ENCODE measurements at places on chromosomes 1 and 21.

DNA sequence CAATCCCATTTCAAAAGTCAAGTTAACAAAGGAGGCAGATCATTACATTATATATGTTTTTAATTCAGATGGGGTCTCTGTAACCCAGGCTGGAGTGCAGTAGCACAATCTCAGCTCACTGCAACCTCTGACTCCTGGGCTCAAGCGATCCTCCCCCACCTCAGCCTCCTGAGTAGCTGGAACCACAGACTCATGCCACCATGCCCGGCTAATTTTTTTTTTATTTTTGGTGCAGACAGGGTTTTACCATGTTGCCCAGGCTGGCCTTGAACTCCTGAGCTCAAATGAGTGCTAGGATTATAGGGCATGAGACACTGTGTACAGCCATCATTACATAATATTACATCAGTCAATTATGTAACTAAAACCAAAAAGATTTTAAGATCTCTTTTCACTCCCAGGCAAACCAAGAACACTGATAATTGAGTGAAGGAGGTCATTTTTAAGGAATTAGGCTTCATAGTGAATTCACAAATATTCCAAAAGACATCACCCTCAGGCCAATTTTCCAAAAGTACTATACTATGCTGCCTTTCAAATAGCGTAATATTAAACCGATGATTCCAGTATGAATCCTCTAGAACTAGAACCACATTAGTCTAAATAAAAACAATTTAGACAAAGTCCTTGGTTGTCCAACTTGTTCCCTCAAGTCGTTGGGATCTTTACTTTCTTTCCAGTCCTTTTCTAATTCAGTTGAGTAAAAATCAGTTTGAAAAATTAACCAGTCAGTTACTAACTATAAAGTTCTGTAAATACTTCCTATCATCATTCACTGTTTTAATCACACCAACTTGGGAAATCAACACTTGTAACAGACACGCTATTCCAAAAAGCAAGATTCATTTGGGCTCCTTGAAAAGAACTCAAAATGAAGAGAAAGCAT is 16.1 kb downstream of the TOMM20 start:
- DNase-seq: no peak

DNA sequence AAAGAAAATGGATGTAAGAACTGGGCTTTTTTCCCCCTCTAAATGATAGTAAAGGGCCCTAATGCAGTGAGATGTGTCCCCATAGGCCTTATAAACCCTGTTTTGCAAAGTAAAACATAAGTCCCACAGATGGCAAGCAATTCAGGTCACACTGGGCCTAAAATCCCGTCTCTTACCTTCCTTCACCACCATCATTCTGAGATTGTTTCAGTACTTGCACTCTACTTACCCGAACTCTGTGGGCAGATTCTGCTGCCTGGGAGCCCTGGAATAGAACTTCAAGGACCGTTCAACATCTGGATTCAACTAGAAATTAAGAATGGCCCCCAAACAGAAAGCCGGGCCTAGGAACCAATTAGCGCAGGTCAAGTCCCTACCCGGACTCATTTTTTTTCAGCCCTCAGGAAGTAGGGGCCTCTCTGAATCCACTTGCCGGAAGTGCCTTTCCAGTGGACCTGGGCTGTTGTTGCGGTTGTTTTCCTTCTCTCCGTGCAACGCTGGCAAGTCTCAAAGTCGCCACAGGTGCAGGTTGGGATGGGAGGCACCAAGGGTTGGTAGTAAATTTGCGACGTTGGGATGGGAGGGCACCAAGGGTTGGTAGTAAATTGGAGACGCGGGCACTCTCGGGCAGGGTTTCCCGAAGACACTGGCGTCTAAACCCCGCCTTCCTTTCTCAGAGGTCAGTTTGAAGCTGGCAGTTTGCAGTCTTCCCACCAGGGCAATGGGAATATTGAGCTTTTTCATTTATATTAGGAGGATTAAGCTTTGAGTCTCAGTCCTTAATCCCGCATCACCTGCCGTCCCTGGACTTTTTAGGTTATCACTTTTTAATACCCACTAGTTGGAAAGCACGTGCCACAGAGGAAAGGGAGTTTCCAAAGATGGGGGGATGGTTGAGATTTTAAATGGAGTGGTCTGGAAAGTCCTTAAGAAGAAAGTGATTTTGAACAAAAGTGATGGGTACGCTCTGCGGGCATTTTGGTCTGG is at the start of gene TMEM69:
Gene TMEM69, plus strand, starts transcription at position 428 of the 987 bp plus-strand sequence. CDS start 2,888 bp downstream, outside the sequence.
- DNase-seq: peak; percentile 62

GRCh38 chr1:202967684-202968281 is 726 bp upstream of the CYB5R1 start:
- no peak for DNase-seq

DNA sequence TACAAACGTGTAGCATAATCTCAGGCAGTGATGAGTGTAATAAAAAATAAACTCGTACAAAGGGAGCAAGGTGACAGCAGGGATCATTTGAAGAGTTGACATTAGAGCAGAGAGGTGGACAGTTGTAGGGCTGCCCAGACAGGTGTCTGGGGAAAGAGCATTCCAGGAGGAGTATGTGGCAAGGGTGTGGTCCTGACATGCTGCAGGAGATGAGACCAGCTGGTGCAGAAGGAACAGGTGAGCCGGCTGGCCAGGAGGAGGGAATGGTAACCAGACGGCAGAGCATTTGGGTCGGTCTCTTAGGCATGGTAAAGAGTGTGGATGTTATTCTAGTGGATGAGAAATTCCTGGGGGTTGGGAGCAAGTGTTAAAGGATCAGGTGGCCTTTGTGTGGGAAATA is 306.3 kb downstream of the LMX1A start:
- no peak for DNase-seq

GRCh38 chr1:18121072-18121820 is 13.6 kb downstream of the IGSF21 start:
- DNase-seq: no peak

DNA sequence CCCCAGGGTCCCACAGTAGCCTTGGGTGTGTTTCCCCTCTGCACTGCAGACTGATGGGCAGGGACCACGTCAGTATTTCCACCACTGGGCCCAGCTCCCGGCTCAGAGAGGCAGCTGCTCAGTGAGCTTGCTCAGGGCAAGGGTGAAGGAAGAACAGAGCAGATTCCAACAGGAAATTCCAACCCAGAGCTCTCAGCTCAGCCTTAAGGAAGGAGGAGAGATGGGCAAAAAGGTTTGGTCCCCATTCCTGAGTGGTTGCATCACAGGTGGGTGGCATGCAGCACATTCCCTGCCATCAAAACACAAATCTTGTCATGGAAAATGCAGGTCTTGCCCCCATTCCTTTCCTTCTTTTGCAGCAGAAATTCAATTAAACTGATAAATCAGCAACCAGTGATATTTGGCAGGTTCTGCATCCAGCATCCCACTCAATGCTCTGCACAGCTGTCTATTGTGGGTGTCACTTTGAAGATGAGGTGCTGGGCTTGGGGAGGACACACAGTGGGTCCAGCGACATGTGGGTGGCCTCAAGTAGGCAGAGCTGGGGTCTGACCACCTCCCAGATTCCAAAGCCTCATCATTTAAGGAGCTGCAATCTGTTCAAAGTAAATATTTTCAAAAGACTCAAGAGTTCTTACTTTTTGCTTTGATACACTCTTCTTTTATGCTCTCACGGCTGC is 315.4 kb downstream of the DSCAM start:
- DNase-seq: no peak

GRCh38 chr1:34372891-34373290 is 196.2 kb downstream of the C1orf94 start:
- DNase-seq: no peak

DNA sequence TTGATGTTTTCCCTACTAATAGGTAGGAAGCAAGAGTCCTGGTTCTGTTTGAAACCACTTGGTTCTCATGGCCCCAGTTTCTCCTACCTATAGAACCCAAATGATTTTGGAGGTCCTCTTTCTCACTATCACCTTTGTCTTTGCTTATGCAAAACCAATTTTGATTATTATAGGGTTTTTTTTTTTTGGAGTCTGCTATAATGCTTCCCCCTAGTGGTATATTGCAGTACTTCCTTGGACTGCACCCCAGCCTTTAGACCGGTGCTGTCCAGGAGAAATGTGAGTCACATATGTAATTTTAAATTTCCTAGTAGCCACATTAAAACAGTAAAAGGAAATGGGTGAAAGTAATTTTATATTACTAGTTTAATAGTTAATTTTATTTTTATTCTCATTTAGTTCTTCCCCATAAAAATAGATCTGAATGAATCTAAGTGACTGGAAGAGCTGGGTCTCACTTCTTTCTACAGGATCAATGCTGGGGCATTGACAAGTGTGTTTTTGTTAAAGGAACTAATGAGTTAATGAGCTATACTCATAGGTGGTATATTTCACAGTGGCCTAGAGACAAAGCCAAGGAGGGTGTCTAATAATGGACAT is 10.6 kb downstream of the FCMR start:
- no peak for DNase-seq

GRCh38 chr1:111203681-111204200 is 3.3 kb upstream of the DENND2D start:
- peak; percentile 78 for DNase-seq

DNA sequence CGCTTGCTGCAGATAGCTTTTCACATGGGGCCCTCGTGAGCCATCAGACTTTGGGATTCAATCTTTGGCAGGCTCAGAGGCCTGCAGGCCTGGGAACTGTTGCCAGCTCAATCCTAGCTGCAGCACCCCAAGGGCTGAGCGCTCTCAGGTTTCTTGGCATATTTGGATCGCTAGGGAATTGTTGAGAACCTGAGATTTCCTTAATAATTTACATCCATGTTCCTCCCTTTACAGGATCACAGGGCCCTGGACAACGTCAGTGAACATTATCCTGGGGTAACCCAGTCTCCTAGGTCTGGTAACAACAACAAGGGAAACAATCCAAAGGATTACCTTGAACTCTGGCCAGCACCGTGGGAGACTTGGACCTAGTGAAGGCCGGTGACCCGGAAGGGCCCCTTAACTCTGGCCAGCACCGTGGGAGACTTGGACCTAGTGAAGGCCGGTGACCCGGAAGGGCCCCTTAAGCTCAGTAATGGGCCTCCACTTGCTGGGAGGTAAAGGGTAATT is 49.3 kb upstream of the NEK2 start:
- DNase-seq: no peak

DNA sequence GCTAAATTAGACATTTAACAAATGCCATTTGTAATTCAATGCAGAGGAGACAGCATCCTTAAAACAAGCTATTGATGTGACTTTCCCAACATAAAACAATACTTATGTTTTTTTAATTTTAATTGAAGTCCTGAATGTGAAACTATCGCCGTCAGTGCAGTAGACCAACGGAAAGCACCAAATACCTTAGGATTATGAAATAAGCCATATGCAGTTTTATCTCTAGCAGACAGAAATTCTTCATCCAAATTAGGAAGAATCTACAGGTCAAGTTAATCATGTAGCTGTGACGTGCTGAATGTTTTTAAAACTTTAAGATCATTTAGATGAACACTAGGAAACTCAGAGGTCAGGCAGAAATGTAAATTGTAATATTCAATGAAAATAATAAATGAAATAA is 714 bp upstream of the ST6GALNAC5 start:
- DNase-seq: no peak

- DNase-seq: no peak
Observed at GRCh38 chr1:53043271-53043670, 18.7 kb upstream of the PODN start.

DNA sequence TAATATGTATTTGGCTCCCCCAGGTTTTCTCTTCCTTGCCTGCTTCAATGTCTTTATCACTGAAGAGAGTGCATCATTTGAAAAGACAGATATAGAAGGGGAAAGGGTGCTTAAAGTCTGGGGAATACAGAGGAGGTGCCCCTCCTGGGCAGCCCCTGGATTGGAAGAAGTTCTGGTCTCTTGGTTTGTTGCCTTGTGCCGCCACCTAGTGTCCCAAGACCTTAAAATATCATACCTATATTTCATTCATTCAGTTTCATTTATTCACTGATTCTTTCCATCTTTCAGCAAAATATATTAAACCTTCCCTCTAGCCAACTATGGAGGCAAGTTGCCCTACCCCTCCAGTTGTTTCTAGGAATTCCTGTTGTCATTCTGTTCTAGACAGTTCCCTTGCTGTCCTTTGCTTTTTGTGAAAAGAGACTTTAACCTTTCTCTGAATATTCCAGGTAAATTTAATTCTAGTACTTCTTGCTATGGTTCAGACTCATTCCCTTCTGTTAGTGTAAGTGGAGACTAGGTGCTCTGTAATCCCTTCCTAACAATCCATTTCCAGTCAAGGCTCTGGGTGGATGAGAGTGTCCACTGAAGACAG is 56.1 kb downstream of the MEF2D start:
- DNase-seq: no peak

GRCh38 chr1:168031198-168031597 is 94.3 kb upstream of the MPC2 start:
- no peak for DNase-seq

GRCh38 chr1:24555591-24556413 is at the start of gene NCMAP:
Gene NCMAP (plus strand): TSS chr1:24556087. CDS start chr1:24595431, 39,344 bp downstream.
- DNase-seq: no peak

GRCh38 chr1:211493876-211494653 is 2.1 kb upstream of the RD3 start:
- no peak for DNase-seq

DNA sequence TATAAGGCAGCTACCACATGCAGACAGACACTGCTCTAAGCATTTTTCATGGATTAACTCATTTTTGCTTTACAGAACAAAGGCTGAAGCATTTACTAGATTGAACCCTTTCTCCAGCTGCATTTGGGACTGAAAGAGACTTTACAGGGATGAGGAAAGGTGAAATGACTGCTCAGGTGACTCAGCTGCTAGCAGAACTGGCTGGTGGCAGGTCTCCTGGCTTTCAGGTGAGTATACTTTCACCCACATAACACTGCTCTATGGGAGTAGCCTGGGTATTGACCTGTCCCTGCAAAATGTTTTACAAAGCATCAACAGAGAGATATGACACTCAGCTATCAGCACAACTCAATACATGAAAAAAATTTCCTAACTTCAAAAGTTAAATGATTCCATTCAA is 2.6 kb upstream of the CCDC185 start:
- DNase-seq: no peak

DNA sequence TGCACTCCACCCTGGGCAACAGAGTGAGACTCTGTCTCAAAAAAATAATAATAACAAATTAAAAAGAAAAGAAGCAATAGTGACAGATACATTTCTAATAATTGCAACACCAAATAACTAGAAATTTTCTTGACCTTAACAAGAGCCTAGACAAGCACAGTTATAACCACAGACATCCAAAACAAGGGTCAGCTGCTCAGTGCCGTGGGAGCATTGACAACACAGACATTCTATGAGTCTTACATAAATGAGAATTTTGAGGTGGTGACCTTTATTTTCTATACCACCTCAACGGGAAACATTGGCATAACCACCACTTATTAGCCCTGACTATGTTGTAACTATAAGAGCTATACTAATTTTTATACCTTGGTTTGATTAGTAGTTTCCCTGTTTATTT is 156.1 kb downstream of the NR5A2 start:
- no peak for DNase-seq

DNA sequence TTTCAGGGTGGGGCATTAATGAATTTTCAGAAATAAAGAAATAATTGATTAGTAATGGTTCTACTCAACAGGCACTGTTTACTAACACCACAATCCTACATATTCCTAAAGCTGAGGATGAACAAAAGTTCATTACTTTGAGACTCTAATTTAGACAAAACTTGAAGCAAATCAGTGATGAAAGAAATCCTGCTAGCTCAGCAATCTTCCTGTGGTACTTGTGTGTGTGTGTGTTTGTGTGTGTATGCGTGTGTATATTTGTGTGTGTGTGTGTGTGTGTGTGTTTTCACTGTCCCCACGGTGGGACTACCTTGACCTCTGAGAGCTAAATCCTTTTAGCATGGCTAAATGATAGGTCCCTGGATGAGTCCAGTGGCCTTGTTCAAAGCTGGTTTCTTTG is 48.5 kb upstream of the RAB3GAP2 start:
- DNase-seq: no peak

- DNase-seq: no peak
Observed at GRCh38 chr1:66298464-66298863, 235.5 kb upstream of the SGIP1 start.

Measured in stimulated activated CD8-positive, alpha-beta memory T cell treated with anti-CD3 and anti-CD28 coated beads, Interleukin-2, amount 100 ng/mL, for 48 hours (primary cell).